ENCODE measurements at places on chromosomes 2 and 18.

- DNase-seq = no peak
Observed at GRCh38 chr2:101047774-101048173, 45.7 kb downstream of the RPL31 start.

DNA sequence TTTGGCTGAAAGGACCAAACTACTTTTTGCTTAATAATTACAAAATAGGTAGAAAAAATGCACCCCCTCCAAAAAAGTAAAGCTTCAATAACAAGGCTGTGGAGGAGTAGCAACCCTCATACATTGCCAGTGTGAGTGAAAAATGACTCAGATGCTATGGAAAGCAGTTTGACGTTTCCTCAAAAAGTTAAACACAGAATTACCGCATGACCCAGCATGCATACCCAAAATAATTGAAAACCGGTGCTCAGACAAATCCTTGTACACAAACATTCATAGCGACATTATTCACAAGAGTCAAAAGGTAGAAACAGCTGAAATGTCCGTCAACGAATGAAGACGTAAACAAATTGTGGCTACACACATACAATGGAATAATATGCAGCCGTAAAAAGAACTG lies 38.8 kb upstream of the DAPL1 start:
- DNase-seq = no peak

DNA sequence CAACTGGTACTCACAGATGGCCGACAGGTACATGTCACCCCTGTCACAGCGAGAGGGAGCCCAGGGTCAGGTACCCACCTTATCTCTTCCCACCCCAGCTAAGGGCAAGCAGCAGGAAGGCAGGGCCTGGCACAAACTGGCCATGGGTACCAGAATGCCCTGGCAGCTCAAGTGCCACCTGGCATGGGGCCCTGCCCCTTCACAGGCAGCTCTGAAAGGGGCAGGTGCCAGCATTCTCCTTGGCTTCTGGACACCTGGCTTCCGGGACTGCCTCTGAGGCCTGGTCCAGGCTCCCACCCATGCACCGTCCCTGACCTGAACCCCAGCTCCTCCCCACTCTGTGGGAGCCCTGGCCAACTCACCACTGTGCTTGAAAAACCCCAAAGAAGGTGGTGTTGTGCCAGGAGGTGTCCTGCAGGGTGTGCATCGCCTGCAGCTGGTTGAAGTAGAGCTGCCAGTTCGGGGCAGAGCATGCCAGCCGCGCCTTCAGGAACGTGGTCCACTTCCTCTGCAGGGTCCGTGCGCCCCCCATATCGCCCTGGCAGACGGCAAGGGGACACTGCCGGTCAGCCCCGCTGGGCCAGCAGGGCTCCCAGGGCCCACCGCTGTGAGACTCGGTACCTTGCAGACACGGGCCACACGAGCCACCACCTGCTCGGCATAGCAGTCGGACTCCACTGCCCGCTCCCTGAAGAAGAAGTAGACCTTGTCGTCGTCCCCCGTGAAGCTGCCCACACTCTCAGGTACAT lies 5.4 kb downstream of the SEMA4C start:
- DNase-seq = no peak

GRCh38 chr2:28423856-28424605 lies 31.4 kb downstream of the FOSL2 start:
- DNase-seq = no peak

DNA sequence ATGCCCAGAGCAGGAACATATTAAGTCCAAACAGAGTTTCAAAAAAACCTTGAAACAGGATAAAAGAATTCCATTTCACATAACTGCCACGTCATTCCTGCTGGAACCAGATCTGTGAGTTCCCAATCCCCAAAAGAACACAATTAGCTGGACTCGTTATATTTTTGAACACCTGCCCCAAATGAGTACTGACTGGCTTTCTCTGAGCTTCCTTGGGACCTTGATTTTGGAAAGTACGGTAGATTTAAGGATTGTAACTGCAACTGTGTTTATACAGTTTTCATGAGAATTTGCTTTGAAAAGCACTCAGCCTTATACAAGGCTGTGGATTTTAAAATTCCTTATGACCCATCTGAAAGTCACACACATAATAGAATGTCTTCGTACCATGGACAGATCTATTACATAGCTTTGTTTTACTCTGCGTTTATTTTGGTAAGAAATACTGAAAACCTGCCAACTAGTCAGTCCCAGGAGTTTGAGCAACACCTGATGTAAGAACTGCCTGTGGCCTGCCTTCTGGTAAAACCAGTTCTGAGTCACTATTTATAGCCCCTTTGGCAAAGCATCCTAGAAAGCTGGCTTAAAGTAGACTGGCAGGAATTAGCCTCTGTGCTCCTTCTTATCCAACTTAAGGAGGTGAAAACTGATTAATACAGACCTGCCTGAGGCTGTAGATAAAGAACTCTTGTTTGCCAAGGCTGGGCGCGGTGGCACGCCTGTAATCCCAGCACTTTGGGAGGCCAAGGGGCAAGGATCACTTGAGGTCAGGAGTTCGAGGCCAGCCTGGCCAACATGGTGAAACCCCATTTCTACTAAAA lies 48.1 kb downstream of the MERTK start:
- DNase-seq = peak; percentile 74

DNA sequence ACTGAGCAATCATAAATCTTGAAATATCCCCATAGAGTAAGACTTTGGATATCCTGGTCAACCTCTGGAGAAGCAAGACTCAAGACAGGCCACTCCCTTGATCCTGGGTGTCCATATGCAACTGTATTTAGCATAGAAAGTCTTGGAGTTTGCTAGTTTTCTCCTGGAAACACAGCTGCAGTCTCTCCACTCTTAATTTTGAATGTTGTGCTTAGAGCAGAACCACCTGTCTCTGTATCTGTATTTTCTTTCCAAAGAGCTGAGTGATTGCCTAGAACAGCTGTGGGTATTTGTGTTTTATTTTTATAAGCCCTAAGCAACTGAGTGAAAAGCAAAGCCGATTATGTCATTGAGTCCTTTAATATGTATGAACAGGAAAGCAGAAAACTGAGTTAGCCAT lies 64.1 kb upstream of the ADAM23 start:
- no peak for DNase-seq

DNA sequence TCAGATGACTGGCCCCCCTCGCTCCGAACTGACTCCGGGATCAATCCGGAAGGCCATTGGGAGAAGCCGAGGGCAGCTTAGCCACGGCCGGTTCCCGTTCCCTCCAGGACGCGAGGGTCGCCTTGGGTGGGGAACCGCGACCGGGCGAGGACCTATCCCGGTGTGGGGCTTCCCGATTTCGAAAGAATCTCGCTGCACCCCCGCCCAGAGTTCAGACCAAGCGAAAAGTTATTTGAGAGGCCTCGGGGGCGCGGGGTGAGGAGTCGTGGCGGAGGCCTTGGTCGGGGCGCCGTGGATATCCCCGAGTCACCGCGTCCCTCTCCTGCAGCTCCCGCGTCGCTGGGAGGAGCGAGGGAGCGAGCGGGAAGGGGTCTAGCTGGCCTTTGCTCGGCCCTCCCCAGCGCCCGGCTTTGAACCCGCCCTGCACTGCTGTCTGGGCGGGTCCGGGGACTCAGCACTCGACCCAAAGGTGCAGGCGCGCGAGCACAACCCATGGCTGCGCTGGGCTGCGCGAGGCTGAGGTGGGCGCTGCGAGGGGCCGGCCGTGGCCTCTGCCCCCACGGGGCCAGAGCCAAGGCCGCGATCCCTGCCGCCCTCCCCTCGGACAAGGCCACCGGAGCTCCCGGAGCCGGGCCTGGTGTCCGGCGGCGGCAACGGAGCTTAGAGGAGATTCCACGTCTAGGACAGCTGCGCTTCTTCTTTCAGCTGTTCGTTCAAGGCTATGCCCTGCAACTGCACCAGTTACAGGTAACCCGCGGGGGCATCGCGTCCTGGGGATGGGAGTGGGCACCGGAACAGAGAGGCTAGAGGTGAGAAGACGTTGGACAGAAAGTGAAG lies at the start of gene CYP27A1:
Gene CYP27A1 (plus strand): TSS at position 457 of the 837 bp plus-strand sequence. CDS start 36 bp downstream, at position 493.
- peak; percentile 55 for DNase-seq

- no peak for DNase-seq
Observed at GRCh38 chr2:21163213-21163612, 39.4 kb downstream of the TDRD15 start.

GRCh38 chr18:68449292-68449691 lies 265.6 kb downstream of the TMX3 start:
- DNase-seq = no peak

GRCh38 chr18:70288171-70288850 lies 534 bp upstream of the SOCS6 start:
- peak; percentile 57 for DNase-seq

DNA sequence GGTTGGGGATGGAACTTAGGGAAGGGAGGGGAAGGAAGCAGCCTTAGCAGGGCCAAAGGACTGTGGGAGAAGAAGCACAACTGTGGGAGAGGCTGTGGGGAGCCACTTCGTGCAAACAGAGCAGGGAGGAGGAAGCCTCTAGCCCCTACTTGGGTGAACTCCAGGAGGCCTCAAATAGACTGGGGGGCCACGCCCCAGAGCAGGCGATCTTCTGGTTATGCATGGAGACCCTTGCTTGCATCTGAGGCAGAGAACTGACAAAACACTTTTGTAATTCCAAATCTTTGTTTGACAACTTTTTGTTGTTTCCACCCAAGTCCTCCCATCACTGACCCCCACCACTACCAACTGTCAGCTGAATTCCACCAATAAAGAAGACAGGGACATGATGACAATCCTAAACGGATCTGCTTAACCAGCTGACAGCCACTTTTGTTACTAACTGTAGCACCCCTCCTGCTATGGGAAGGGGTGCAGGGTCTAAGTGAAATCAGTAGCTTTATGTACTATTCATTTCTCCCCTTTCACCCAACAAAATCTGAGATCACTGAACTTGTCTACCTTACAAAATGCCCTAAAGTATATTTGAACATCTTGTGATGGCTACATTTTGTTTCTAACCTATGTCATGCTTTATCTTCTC lies 80.5 kb upstream of the CPO start:
- DNase-seq = no peak

DNA sequence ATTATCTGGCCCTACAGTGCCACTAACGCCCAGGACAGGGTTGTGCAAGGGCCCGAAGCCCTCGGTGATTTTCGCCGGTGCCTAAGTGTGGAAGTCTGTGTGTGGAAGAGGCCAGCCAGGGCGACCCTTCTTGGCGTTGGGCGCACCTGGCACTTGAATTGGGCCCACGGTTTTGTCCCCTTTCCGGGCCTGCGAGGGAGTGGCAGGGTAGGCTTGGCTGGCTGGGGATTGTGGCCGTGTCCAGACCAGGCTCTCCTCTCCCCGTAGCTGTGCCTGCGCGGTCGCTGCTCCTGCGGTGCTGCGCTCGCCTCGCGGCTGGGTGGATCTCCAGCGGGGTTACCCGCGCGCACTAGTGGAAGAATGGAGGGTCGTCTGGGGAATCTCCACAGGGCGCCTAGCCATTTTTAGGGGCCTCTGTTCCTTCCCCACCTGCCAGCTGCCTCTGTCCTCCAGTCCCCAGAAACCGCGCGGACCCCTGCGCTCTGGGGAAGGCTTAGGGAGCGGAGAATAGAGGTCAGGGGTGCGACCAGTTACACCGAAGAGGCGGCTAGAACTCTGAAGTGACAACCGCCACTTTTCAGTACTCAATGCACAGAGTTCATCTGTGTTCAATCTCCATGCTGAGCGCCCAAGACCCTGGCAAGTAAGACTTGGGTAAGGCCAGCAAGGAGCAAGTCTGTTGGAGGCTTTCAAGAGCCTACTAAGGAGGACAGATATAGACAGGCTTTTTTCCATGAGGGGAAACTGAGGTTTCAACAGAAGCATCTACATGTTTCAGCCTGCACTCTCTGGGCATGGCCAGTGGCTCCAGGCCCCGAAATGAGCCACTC lies 16.0 kb downstream of the EVX2 start:
- no peak for DNase-seq

DNA sequence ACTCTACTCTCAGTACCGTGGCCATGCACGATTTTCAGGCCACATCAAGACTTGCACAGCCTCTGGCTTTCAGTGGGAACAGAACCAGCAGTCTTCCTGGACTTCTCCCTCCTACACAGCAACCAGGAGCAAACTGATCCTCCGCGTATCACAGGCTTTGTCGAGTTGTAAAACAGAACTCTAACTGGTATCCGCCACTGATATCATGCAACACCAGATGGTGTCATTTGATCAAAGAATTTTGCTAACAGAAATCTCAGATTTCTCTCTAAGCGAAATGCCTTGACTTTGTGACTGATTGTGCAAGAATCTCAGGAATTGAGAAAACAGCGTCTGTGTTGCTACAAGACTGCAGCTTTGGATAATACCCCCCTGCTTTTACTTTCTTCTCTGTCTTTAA lies 85.7 kb downstream of the COPS8 start:
- DNase-seq = peak; percentile 62

DNA sequence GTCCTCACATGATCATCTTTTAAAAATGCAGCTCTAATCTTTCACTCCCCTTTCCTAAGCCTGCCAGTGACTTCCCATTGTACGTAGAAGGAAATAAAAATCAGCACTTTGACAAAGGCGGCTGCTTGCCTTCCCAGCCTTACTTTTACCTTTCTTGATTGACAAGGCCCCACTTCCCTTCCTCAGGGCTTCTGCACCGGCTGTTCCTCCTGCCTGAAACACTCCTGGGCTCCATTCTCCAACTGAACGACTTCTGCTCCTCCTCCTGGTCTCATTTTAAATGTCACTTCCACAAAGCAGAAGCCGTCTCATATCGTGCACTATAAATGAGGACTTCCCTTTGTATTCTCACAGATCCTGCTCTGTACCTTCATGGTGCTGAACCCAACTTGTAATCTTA lies 56.1 kb downstream of the OSBPL6 start:
- no peak for DNase-seq

DNA sequence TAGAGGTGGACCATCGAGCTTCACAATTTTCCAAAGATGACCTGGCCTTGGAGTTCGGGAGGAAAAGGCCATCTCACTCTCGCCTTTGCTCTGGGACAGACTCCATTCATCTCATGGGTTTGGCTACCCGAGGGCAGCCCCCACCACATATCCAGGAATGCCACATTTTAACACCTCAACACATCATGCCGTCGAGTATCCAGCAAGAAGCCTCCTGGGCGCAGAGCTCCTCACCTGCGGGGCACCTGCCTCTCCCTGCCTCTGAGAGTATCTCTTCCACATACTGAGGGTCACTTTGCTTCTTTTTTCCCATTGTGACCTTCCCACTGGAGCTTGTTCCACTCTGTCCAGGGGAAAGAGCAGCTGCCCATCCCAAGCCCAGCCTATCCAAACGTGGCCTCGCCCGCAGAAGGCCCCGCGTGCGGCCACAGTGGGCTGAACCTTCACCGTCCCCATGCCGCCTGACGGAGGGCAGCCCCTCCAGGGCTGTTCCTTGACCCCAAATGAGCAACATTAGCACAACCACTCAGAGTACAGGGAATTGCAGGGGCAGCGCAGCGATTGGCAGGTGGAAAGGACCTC lies 5.5 kb upstream of the LIMS2 start:
- no peak for DNase-seq

- DNase-seq = no peak
Observed at GRCh38 chr2:233248999-233249398, 2.5 kb upstream of the ATG16L1 start.

DNA sequence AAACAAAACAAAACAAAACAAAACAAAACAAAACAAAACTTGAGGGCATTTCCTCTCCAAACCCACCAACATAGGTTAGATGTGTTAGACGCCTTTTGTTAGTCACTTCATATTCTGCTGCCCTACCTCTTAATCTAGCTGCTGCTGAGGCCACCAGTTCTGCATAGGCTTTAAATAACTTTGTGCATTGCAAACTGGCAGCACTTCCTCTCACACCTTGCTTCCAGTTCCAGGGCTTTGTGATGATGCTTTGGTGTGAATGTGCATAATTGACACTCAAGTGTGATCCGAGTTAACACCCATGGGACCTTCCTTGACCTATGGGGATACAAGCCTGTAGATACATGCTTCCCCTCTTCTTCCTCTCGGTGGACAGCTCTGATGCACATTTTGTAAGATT lies 2.3 kb upstream of the SERPINB11 start:
- peak; percentile 58 for DNase-seq

- DNase-seq = no peak
Observed at GRCh38 chr2:105755895-105756294, 11.2 kb downstream of the NCK2 start.

- DNase-seq = no peak
Observed at GRCh38 chr2:84116143-84116542, 342.9 kb downstream of the SUCLG1 start.

All from mesendoderm (in vitro differentiated cells).